ENCODE measurements at places on chromosomes 7 and 10.

GRCh38 chr7:109694149-109695071 lies 1124.7 kb downstream of the DNAJB9 start:
- DNase-seq: no peak

GRCh38 chr10:123821136-123821535 lies 70.5 kb downstream of the CPXM2 start:
- no peak for DNase-seq

DNA sequence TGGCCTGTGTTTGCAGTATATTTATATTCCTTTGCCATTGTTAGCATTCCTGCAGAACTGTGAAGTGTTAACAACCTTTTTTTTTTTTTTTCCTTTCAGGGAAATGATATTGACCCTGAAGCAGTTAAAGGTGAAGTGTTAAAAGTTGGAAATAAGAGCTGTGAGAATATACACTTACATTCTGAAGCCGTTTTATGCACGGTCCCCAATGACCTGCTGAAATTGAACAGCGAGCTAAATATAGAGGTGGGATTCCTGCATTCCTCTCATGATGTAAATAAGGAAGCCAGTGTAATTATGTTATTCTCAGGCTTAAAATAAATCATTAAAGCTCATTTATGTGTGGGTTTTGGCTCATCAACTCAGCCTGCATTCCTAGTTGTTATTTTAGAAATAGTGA lies 92.8 kb upstream of the CAPZA2 start:
- no peak for DNase-seq

GRCh38 chr7:125551008-125551407 lies 621.4 kb upstream of the POT1 start:
- no peak for DNase-seq

Data from anterior cingulate cortex (tissue), 58 donors.